ENCODE measurements at places on chromosomes 4 and X.

DNA sequence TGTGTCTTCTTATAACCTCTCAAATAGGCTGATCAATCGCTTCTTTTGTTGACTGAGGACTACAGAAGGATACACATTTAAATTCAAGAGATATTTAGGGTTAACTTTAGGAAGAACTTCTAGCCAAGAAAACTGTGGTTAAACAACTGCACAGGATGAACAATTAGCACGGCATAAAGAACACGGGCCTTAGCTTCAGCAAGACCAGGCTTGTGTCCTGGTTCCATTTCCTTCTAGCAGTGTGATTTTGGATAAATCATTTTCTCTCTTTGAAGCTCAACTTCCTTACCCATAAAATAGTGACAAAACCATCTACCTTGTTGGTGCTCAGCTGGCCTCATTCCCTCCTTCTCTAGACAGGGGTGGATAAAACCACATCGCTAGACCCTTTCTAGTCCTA is 117.6 kb downstream of the TSPAN5 start:
- no peak for DNase-seq

- DNase-seq, result no peak
Measured at GRCh38 chr4:101813604-101814003, 23.1 kb downstream of the BANK1 start.

- DNase-seq, result no peak
Measured at GRCh38 chrX:120575379-120576114, 14.8 kb upstream of the CUL4B start.

DNA sequence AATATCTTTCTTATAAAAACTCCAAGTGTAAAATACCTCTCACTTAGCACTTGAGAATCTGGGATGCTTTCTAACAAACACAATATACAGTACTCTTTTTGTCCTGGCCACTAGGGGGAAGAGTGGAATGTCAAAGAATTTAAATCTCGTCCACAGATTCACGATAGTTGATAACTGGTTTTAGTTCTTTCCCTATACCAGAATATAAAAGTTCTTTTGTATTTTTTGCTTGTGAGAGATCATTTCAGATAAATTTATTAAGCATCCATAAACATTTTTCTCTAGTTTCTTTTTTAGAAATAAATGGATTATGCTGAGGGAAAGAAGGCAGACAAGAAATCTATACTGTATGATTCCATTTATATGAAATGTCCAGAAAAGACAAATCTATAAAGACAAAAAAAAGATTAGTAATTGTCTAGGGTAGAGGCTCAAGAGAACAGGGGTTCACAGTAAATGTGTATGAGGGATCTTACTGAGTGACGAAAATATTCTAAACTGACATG is 50.4 kb downstream of the MGARP start:
- DNase-seq, result no peak

DNA sequence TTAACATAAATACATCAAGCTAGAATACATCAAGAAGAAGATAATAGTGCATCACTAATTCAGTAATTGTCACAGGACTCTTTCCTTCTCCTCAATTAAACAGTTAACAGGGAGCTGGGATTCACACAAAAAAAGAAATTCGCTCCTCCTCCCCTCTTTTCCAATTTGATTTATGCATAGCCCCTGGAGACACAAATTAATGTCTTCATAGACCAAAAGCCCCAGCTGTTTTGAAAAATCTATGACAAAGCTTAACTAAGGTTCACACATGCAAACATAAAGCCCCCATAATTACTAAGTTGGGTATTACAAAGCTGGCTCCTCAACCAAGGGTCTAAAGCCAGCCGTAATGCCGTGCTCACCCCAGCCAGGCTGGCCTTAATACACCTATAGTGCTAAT is 61.2 kb downstream of the ENOX2 start:
- no peak for DNase-seq

DNA sequence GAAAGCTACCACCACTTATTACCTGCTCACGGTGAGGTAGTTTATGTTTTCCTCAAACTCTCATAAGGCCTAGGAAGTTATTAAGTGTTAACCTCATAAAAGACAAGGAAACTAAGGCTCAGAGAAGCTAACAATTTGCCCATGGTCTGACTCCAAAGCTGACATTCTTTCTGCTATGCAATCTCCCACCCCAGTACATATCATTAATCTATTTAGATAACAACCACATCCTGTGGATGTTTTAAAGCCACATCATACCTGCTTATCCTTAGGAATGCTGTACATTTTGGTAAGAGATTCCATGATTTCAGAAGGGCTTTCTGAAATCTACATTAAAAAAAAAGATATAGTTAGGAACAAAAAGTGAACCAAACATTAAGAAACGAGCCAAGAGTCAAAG is 55.4 kb downstream of the HUWE1 start:
- no peak for DNase-seq

GRCh38 chrX:2650865-2651264 is 40.2 kb upstream of the CD99 start:
- no peak for DNase-seq

DNA sequence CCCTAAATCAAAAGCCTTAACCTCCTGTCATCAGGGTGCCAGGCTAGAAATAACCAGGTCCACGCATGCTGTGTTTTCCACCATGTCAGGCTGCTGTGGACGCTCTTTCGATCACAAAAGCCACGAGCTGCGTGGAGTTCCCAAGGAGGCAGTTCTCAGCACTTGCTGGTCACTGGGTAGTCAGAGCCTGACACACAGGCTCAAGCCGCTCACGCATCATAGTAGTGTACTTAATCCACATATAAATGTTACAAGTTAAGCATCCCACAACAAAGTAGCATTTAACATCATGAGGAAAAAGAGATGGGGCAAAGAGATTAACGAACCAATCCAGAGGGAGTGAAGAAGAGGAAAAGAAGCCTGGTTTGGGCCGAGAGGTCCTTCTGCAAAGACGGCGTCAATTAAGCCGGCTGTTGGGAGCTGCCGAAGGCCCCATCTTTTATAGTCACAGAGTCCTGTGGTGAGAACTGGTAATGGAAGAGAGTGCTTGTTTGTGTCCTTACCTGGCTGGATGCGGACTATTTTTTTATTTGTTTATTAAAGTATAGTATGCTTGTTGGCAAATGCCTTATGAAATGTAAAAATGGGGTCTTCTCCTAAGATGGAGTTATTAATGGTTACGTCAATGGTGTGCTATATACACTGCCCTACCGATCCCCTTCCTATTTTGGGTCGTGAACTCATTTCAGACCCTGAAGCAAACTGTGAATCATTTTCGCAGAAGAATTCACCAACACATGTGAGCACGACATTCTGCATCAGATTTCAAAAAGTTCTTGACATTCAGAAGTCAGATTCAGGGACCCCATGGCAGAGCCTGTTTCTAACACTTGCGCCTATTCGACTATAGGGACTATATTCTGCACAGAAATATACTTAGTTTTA is 675 bp downstream of the PRIMPOL start:
- DNase-seq, result no peak

DNA sequence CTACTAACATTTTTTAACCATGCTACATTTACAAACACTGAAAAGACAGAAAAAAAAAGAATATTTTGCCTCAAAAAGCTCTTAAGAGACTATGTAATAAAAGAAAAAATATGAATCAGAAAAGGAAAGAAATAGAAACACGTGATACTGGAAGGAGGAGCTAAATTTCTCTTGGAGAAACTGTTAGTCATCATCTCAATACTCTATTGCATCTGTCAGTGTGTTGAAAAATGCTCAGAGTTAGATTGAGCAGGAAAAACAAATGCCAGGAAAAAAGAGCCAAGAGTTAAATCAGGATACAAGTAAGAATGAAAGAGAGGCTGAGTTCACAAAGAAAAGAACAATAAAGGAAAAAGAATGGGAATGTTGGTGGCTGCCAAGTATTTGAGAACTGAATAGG is 2.6 kb downstream of the RAB28 start:
- DNase-seq, result no peak

- DNase-seq, result no peak
Measured at GRCh38 chr4:8850830-8851188, 20.8 kb downstream of the HMX1 start.
